ENCODE measurements at places on chromosomes 1 and 21.

- DNase-seq, result no peak
Observed at GRCh38 chr1:235021321-235021720, 107.3 kb downstream of the TOMM20 start.

- no peak for DNase-seq
Observed at GRCh38 chr21:36105327-36105842, 29.5 kb upstream of the CBR3 start.

- no peak for DNase-seq
Observed at GRCh38 chr1:22163137-22163536, 20.2 kb upstream of the WNT4 start.

- DNase-seq, result no peak
Observed at GRCh38 chr1:81443288-81443687, 357.4 kb upstream of the ADGRL2 start.

DNA sequence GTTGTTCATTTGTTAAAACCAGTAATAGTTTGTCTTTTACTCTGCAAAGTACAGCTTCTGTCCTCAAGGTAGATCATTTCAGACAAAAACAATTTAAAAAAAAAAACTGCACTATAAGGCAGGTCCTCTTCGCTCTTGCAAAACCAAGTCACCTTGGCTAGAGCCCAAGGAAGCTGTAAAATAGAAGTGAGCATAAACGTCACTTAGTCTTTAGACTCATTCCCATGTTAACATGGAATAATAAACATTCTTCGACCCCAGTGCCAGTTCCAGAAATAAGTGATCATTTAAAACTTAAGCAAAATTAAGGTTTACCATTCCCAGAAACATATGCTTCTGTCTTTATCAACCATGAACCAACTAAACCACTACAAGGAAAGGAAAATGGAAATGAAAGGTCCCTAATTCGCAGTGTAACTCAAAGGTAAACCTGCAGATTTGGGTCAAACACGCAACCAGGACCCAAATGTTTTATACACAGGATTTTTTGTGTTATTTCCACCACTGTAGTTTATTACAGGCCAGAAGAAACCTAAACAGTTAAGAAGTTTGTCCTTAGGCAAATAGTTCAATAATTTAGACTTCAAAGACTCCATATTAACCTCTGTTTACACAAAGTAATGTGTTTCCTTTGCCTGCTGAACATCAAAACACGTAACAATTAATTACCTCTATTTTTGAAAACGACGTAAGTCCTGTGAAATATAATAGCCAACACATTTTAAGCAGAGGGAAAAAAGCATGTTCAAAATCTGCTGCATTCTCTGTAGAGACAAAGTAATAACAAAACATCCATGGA, 54.6 kb downstream of the TGFBR3 start:
- DNase-seq, result no peak

GRCh38 chr1:224539971-224540370, 76.1 kb upstream of the CNIH3 start:
- no peak for DNase-seq

GRCh38 chr1:214205053-214205452, 75.9 kb upstream of the SMYD2 start:
- DNase-seq, result no peak

GRCh38 chr1:37471345-37472231, 2.8 kb upstream of the ZC3H12A start:
- DNase-seq, result peak; percentile 72

GRCh38 chr1:11802616-11802972, 3.2 kb downstream of the MTHFR start:
- no peak for DNase-seq

DNA sequence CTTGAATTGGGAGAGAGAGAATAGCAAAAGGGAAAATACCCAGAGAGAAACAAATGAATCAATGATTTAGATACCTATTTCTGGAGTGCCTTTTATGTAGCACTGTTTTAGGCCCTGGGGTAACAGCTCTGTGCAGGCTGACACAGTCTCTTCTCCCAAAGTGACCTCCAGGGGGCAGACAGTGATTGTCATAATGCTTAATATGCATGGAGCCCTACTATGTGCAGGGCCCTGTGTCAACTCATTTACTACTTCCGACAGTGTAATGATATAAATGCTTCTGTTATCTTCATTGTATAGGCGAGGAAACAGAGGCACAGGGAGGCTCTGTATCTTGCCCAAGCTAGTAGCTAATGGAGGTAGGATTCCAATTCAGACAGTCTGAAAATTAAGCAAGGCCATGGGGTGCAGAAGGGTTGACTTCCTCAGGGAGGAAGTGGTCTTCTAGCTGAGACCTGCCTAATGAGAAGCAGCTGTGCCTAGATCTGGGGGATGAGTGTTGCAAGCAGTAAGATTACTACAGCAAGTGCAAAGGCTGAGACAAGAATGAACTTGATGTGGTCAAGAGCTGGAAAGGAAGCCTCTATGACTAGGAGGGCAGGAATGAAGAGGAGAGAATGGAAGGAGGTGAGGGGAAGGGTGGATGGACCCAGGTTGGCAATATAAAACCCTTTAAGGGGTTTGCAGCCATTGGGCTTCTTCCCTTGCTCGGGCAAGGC, 16.2 kb upstream of the SERINC2 start:
- DNase-seq, result no peak

GRCh38 chr1:158972841-158973240, 36.9 kb upstream of the IFI16 start:
- DNase-seq, result no peak

GRCh38 chr1:69568421-69569174, 876 bp downstream of the LRRC7 start:
- no peak for DNase-seq

DNA sequence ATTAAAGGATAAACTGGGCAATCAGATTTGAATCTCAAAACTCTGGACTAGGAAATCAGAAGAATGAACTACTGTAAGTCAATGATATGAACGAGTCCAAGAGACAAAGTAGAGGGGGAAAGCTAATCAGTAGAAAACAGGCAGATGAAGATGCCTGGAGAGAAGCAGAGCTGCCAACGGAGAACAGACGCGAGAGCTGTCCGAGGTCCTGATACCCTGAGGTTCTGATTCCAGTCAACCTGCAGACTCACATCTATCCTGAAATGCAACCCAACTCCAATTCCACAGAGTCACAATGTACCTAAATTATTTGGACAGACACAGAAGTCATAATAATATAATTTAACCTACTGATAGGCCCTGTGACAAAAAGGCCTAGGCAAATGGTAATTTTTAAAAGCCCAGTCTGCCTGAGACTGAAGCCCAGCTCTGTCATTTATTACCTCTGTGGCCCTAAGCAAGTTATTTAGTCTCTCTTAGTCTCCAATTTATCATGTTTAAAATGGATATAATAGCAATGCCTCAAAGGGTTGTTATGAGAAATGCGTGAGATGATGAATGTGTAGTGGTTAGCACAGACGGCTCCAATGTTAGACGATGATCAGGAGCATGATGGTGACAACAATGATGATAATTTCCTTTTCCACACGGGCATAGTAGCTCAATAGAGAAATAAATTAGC, 33.4 kb downstream of the RGS7 start:
- DNase-seq, result peak; percentile 62

DNA sequence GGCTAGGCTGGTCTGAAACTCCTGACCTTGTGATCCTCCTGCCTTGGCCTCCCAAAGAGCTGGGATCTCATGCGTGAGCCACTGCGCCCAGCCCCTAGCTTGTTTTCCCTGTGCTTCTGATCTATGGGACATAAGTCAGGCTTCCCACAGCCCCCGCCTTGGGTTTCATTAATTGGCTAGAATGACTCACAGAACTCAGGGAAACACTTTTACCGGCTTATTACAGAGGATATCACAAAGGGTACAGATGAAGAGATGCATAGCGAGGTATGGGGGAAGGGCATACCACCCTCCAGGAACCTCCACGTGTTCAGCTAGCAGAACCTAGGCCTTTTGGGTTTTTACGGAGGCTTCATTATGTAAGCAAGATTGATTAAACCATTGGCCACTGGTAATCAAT, 1.5 kb upstream of the MAP1LC3C start:
- DNase-seq, result no peak

DNA sequence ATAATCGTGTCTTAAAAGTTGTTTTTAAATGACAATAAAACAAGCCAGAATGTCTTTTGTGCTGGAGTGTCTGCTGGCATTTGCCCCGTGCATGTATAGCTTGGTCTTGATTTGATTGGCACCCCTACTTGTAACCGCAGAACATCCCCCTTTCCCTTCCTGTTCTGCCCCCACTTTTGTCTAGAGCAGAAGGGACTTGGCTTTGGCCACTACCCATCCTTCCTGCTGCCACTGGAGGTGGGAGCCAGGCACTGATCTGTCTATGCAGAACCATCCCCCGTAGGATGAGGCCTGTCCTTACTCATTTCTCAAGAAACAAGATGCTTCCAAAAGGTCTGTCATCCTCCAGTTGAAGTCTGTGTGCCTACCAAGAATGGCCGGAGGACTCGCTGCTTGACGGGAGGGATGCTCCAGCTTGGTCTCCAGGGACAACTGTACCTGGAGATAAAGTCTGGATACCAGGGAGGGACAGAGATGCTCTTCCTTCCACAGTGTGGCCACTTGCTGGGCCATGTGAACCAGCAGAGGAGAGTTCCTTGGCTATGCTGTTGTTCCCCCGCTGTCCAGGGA, 1.1 kb upstream of the SLC27A3 start:
- no peak for DNase-seq

- no peak for DNase-seq
Observed at GRCh38 chr1:8307628-8308027, 10.3 kb upstream of the SLC45A1 start.

DNA sequence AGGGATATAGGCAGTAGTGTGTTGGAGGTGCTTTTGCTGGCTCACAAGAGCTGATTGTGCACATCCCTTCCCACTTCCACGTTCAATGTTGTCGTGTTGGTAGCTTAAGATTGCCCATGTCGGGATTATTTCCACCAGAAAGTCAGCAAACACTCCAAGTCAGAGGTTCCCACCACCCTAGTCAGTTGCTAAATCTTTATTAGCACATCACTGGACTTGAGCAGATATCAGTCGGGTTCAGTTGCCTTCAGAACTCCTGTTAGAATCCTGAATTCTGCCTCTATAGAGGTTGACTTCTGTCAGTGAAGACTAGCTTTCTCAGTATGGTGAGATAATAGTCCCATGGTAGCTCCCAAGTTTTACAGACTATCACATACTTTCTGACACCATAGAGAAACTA, 10.5 kb downstream of the AGL start:
- DNase-seq, result no peak

- no peak for DNase-seq
Observed at GRCh38 chr1:14659913-14660312, 61.4 kb downstream of the KAZN start.

- no peak for DNase-seq
Observed at GRCh38 chr1:38020396-38020795, 7.9 kb downstream of the UTP11 start.

DNA sequence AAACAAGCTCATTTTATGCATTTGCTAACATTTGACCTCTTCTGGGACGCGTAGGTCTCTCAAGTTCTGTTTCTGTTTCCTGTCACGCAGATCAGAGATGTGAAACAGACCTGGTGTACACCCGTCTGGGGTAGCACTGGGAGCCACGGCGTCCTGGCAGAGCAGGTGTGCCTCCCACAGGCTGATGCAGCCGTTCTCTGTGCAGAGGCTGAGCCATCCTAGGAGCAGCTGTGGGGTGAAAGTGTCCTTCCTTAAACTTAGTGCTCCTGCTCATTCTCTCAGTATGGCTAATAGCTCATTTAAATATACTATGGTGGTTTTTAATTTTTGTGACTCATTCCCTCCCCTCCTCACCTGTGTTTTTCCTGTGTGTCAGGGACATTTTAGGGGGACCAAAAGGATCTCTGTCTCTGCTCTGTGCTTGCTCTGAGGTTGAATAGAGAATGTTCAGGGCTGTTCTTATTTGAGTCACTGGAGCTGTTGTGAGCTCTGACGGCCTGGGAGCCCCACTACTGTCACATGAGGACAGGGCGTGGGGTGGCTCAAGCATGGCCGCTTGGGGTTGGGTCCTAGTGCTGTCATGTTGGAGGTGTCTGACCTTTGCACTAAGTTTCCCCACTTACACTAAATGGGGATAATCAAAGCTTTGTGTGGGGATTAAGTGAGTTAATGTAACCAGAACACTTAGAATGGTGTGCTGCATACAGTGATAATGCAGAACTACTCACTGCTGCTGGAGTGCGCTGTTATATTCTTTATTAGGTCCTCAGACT, 43.0 kb downstream of the GALNT2 start:
- no peak for DNase-seq

GRCh38 chr1:53642215-53642555, 96.8 kb downstream of the GLIS1 start:
- no peak for DNase-seq

GRCh38 chr1:196433000-196433399, 175.2 kb downstream of the KCNT2 start:
- no peak for DNase-seq

DNA sequence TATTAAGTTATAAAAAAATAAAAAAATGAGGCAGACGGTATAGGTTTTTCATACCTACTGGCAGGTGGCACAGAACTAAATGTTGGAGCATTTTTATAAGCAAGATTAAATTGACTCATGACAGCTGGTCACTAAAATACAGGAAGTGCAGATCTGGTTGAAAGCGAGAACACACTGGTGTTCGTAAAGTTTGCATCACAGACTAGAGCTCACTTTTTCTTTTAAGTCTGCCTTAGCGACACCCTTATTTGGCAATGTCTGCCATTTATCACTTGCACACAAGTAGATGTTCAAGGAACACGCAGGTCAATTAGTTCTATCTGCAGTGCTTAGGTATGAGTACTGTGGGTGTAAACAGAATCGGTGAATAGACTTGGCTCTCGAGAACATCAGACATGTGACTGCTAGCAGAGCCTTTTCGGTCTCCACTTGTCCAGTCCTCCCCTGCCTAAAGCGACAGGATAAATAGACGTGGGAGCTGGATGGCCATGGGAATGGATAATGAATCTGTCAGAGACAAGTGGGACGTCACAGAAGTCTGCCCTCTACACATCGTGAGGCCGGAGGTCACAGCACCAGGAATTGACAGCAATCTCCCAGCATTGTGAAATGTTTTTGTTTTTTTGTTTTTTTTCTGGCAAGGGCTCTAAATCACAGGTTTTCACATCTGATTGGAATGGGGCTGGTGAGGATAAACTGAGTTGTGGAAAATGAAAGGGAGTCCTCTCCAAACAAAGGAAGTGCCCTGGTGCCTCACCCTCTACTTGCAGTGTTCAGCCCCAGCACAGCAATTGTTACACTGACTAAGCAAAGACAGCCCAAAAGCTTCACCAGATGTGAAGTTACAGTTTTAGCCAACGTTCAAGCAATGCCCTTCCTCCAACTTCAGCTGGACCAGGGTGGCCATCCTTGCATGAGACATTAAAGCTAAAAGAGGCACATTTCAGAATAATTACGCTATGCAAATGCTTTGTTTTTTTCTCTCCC, 248.9 kb downstream of the NTNG1 start:
- DNase-seq, result no peak

- no peak for DNase-seq
Observed at GRCh38 chr1:206004826-206005225, 1.6 kb upstream of the RAB7B start.

- no peak for DNase-seq
Observed at GRCh38 chr1:17887661-17888371, 132.7 kb downstream of the ACTL8 start.

GRCh38 chr21:31087639-31088473, 49.6 kb upstream of the KRTAP19-8 start:
- DNase-seq, result no peak

Data from NT2/D1 (cell line).